ENCODE measurements at places on chromosomes 3 and 15.

GRCh38 chr15:75723847-75724660 lies 11.4 kb upstream of the CSPG4 start:
- peak; percentile 78 for DNase-seq

DNA sequence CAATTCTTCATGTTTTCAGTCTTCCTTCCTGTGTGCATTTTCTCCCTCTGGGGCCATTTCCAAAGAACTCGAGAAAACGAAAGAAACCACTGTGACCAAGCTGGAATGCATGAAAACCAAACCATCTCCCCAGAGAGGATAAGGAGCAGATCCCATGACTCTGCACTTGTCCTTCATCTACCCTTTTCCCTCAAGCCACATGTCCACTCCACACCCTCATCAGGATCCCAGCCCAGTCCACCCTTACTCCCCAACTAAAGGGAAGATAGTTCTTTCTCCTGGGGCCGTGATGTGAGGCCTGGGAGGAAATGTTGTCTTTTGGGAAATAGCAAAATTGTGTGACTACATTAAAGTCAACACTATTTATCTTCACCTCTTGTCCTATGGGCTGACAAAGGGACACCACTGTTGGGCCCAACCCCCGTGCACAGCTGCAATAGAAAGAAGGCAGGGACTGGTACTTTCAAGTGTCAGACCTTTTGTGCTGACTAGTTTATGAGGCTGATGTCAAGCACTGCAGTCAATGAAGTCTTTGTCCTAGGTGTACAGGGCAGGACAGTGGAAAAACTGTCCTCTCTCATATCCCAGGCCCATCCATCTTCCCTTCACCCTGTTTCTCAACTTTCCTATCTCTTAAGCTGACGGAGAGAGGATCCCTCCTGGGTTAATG lies 487.1 kb upstream of the NR2F2 start:
- DNase-seq = no peak

DNA sequence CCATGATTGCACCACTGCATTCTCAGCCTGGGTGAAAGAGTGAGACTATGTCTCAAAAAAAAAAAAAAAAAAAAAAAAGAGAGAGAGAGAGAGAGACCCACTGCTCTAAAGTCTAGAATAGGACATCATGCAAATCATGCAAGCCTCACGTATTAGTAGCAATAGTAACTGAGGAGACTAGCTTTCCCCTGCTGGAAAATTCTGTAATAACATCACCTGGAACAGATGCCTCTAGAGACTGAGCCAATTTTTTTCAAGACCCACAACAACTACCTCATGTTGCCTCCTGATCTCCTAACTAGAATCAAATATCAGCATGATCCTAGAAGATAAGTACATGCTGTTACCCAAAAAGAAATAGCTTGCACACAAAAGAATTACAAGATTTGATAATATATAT lies 461.9 kb downstream of the AGBL1 start:
- DNase-seq = no peak

DNA sequence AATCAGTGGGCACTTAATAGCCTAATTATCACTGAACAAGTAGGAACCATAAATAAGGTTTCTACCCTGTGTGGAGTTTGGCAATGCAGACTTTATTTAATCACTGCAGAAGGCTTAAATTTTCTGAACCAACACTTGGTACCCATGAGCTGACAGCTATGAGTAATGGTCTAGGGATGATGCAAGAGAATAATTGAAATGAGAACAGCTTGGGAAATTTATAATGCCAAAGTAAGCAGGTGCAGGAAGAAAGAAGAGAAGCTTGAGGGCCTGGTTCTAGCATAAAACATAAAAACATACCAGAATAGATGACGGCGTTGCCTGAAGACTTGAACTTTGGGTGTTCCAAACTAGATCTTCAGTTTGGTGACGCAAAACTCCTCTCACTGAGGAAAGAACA lies 67.0 kb downstream of the IMPG2 start:
- DNase-seq = no peak
